Muscle of back (tissue), 13 donors: ENCODE measurements at places on chromosomes 12 and 14. TPM values are rescaled to one million over a fixed set of nuclear protein-coding genes. Genes with fewer than 3 reads are reported as not detected.

Gene STON2
- polyA plus RNA-seq, result 18.9 TPM

Gene ALDH1L2
- 10.2 TPM for polyA plus RNA-seq

Gene APAF1
- 30.4 TPM for polyA plus RNA-seq

Gene OR11H6
- polyA plus RNA-seq, result not detected

Gene PAPLN
- polyA plus RNA-seq, result 3.2 TPM

Gene ADAMTS20
- polyA plus RNA-seq, result 0.40 TPM

Gene TMEM52B
- polyA plus RNA-seq, result 0.10 TPM

Gene FAM186B
- polyA plus RNA-seq, result 0.88 TPM

Gene CLEC2A
- polyA plus RNA-seq, result not detected

Gene A2M
- 252 TPM for polyA plus RNA-seq

Gene WNT1
- polyA plus RNA-seq, result not detected

Gene CD69
- polyA plus RNA-seq, result 1.1 TPM

Gene MYBPC1
- polyA plus RNA-seq, result 2,635 TPM

Gene TSPAN11
- 16.2 TPM for polyA plus RNA-seq

Gene ANO4
- 0.73 TPM for polyA plus RNA-seq

Gene OS9
- polyA plus RNA-seq, result 126 TPM

Gene BCL11B
- 9.2 TPM for polyA plus RNA-seq

Gene COX8C
- 1.2 TPM for polyA plus RNA-seq

Gene SLC10A1
- polyA plus RNA-seq, result not detected

Gene TSPAN8
- polyA plus RNA-seq, result 0.98 TPM

Gene BDKRB2
- polyA plus RNA-seq, result 1.8 TPM

Gene CCNB1IP1
- 68.5 TPM for polyA plus RNA-seq

Gene SDS
- polyA plus RNA-seq, result 0.19 TPM

Gene TOGARAM1
- 22.1 TPM for polyA plus RNA-seq

Gene TAS2R14
- 1.6 TPM for polyA plus RNA-seq

Gene MDGA2
- polyA plus RNA-seq, result 0.34 TPM
